ENCODE measurements at places on chromosomes 4 and X.

DNA sequence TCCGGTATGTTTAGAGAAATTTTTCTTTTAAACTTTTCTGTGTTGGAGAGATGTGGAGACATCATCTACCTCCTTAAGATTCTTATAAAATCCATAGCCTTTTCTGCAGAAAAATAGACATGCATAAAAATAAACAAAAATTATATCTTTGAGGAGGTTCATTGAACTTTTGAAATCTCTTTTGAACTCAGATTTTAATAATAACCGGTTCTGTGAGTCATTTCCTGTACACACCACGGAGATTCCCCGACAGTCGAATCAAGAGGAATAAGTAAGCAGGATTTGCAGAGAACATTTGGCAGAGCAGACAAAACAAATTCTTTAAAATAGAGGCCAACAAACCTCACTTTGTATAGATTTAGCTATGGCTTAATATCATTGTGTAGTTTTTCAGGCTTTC is 918.7 kb upstream of the POU3F4 start:
- no peak for DNase-seq

- DNase-seq = no peak
Observed at GRCh38 chr4:126435491-126435890, 1120.7 kb downstream of the FAT4 start.

GRCh38 chrX:13427441-13428052 is 107.7 kb upstream of the ATXN3L start:
- DNase-seq = no peak

- no peak for DNase-seq
Observed at GRCh38 chr4:100548200-100548560, 30.4 kb upstream of the EMCN start.

GRCh38 chrX:96909291-96909690 is 25.6 kb downstream of the RPA4 start:
- no peak for DNase-seq

DNA sequence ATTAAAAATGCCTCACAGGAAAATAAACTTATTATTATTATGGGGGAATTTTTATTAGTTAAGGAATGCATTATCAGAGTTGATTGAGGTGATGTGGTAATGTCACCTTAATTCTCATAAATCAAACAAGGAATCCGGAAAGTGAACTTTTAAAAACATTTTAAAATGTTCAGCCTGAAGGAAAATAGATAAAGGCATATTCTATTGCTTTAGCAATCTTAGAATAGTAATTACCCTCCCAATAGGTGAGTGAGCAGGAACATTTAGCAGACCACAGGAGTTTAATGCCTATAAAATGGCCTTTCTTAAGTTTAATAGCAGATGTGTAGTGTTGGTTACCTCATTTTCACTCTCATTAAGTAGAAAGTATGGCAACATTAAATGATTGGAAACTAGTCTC is 160.9 kb upstream of the MAD2L1 start:
- DNase-seq = no peak

GRCh38 chr4:42515156-42515884 is 118.0 kb downstream of the SHISA3 start:
- DNase-seq = no peak

GRCh38 chr4:168293386-168293975 is 25.1 kb downstream of the DDX60 start:
- no peak for DNase-seq

DNA sequence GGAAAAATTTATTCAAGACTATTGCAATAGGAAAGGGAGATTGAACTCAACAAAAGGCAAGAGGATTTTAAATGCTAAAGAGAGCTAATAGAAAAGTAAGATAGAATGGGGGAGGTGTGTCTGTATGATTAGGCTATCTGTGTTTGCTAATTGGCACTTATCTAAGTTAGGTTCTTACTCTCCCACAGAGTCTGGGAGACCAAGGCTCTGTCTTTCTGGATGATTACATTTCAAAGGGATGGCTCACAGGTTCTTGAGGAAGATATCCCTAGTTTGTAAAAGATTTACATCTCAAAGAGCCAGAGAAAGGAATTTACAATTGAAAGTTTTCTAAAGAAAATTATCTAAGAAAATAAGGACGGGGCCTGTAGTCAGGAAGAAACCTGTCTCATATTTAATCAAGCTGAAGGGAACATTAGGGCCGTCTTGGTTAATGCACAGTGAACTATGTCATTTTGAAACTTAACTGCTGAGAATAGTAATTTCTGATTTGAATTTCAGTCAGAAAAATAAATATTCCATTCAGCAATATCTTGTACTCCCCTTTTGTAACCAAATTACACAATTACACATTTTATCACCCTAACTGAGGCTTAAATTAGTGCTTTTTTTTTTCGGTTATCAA is 75.8 kb downstream of the MAGEB10 start:
- DNase-seq = no peak

DNA sequence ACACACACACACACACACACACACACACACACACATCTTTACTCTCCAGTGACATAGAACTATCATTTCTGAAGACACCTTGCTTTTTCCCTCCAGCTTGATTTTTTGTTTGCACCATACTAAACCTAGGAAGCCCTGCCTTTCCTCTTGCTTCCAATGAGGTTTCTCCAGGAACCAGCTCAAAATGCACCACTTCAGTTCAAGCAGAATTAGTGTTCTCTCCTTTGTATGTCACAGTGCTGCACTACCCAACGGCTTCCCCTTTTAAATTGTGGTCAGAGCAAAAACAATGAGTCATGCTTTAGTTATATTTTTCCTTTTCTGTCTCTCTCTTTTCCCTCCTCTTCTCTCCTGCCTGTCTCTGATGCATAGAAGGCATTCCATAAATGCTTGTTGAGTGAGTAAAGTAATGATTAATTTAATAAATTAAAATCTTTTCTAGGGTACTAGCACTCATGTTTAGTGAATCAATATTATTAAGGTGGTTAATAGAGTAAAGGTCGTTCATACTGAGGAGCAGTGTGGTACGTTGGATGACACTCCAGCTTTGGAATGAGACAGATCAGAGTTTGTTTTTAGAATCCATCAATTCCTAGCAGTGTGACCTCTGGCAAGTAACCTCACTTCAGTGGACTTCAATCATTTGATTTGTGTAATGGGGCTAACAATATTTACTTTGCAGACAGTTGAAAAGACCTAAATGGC is 5.9 kb downstream of the RTL3 start:
- DNase-seq = no peak

GRCh38 chrX:96435378-96436035 is 249.1 kb upstream of the DIAPH2 start:
- no peak for DNase-seq

GRCh38 chr4:127579821-127580220 is 52.9 kb upstream of the INTU start:
- no peak for DNase-seq

DNA sequence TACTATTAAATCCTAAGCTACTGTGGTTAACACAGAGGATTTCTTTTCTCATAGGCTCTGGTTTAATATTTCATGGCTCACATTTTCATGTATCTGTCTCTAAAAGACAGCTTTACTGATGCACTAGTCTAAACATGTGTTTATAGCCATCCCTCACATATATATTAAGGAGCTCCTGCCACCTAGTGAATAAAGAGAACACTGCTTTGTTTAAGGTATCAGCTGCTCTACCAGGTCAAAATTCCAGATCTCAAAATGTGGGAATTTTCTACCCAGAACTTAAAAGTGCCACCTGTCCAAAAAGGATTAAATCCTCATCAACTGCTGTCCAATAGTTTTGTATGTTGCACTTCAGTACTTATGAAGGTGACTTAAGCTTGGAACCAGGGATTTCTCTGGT is 188.5 kb upstream of the TEX13C start:
- DNase-seq = no peak

- no peak for DNase-seq
Observed at GRCh38 chr4:7289589-7289988, 97.3 kb downstream of the SORCS2 start.

DNA sequence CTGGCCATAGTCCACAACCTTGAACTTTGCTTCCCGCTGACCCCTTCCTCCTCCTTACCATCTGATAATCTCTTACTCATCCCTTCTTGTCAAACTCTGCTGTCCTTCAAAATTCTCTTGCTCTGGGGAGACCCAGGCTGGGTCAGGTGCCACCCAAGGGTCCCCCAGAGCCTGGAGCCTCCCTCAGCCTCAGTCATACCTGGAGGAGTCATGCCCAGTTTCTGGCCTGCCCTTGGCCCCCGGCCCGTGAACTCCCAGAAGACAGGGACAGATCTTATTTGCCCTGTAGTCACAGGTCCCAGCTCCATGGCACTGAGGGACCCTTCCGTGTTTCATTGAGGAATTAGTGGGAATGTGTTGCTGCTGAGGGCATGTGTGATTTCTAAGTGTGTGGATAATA is 4.7 kb upstream of the GPR78 start:
- no peak for DNase-seq

- no peak for DNase-seq
Observed at GRCh38 chr4:52312722-52313121, 261.6 kb downstream of the SPATA18 start.

- no peak for DNase-seq
Observed at GRCh38 chr4:15109600-15109999, 107.3 kb downstream of the CPEB2 start.

DNA sequence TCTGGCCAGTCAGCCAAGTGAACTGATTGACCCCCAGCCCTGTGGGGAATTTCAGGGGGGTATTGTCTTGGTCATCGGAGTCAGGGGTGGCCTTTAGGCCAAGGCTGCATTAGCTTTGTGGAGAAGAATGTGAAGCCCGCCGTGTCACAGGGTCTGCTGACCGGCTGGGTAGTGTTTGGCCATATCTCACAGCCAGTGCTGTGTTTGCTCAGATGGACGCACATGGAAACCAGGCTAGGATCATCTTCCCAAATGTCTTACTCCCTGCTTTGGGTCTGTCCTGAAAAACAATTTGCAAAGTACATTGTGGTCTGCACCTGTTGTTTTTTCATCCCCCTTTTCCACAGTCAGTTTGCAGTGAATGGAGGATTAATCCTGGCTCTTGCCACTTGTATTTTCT is 13.0 kb downstream of the TMEM164 start:
- no peak for DNase-seq

- DNase-seq = no peak
Observed at GRCh38 chr4:156799121-156799589, 172.4 kb downstream of the PDGFC start.

DNA sequence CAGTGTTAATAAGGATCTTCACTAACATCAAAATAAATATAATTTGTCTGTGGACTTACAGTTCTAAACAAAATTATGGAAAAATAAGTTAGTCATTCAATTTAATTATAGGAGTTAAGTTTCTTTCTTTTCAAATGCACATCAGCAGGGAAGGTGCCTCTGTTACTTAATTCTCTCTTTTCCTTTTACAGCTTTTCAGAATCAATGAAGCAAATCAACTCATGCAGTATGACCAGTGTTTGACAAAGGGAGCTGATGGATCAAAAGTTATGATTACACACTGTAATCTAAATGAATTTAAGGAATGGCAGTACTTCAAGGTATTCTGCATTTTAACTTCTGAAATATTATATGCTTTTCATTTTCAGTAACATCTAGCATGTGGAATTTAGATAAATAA is 15.9 kb downstream of the HMGB2 start:
- DNase-seq = no peak

- DNase-seq = peak; percentile 28
Observed at GRCh38 chr4:958314-958665, 15.1 kb downstream of the DGKQ start.

DNA sequence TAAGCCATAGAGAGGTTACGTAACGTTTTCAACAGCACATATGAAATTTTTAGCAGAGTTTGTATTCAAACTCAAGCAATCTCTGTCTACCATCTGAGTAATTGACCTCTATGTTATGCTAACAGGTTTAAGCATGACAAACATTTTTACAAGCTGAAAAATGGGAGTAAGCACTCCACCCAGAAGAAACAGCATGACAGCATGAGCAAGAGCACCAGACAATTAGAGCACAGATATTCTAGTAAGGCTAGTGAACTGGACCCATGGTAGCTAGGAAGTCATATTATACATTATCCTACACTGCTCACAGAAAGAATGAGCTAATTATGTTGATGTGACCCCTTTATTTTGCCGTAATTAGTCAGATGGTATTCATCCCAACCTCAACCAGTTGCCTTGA is 200.5 kb downstream of the PABPC4L start:
- no peak for DNase-seq

DNA sequence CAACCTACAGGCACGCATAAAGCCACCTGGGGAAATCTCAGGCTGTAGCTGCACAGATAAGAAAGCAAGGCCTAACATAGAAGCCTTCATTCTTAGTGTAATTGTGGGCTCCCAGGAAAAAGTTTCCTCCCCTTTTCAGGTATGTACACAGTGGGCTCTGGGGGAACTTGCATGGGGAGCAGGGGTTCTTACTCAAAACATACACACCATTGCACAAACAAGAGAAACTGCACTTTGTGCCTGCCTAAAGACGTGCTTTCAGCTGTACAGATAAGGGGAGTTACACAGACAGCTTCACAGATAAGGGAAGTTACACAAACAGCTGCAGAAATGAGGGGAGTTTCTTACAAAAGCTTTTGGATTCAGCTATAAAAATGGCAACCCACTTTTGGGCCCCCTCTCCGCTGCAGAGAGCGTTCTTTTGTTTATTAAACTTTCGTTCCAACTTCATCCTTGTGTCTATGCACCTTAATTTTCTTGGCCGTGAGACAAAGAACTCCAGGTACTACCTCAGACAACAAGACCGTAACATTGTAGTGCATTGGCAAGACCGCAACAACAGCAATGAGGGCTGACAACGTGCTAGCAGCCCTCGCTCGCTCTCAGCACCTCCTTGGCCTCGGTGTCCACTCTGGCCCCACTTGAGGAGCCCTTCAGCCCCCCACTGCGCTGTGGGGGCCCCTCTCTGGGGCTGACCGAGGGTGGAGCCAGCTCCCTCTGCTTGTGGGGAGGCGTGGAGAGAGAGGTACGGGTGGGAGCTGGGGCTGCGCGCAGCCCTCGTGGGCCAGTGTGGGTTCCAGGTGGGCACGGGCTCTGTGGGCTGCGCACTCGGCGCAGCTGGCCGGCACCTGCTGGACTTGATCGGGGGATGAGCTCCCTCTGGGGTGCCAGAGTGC is 317.5 kb downstream of the RAPGEF2 start:
- no peak for DNase-seq

GRCh38 chr4:164350061-164350460 is 403.9 kb upstream of the SMIM31 start:
- no peak for DNase-seq

- peak; percentile 11 for DNase-seq
Observed at GRCh38 chrX:28379103-28379502, 208.1 kb upstream of the IL1RAPL1 start.

GRCh38 chr4:189301692-189302091 is 639.0 kb upstream of the FRG1 start:
- no peak for DNase-seq

GRCh38 chr4:167032871-167033270 is 201.4 kb downstream of the SPOCK3 start:
- no peak for DNase-seq

- DNase-seq = no peak
Observed at GRCh38 chrX:39969819-39970504, 127.8 kb downstream of the BCOR start.

DNA sequence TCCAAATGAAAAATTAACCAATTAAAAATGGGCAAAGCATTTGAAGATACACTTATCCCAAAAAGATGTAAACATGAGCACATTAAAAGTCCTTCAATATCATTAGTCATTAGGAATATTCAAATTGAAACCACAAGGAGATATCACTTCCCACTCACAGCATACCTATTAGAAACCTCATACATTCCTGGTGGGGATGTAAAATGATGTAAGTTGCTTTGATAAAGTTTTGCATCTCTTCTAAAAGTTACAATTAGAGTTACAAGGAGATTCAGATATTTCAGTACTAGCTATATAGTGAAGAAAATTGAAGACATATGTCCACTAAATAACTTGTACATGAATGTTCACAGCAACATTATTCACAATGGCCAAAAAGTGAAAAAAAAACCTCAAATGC is 1109.3 kb upstream of the LCORL start:
- DNase-seq = no peak

GRCh38 chrX:143461606-143462005 is 55.7 kb downstream of the SPANXN3 start:
- DNase-seq = no peak

Measured in left hindlimb (tissue), 1 donor.